Right renal pelvis (tissue), 4 donors: ENCODE measurements at places on chromosomes 16 and 17. TPM values are rescaled to one million over a fixed set of nuclear protein-coding genes. Genes with fewer than 3 reads are reported as not detected.

The NEUROD2 gene
- polyA plus RNA-seq = not detected

The C16orf95 gene
- 1.9 TPM for polyA plus RNA-seq

The CACNA1H gene
- 18.5 TPM for polyA plus RNA-seq

The ZNF750 gene
- polyA plus RNA-seq = 2.1 TPM

The PPP1R1B gene
- 13.8 TPM for polyA plus RNA-seq

The AATK gene
- 7.3 TPM for polyA plus RNA-seq

The ASIC2 gene
- 3.7 TPM for polyA plus RNA-seq

The SMTNL2 gene
- polyA plus RNA-seq = 55.0 TPM

GRCh38 chr17:17401271-17401781 is 75.5 kb upstream of the MED9 start:
- no peak for DNase-seq

GRCh38 chr17:45233423-45233924 is 11.8 kb downstream of the FMNL1 start:
- no peak for DNase-seq

- DNase-seq = no peak
Measured at GRCh38 chr16:55203570-55203969, 120.4 kb upstream of the IRX6 start.

GRCh38 chr16:58211245-58211644 is 13.3 kb upstream of the CSNK2A2 start:
- no peak for DNase-seq

- DNase-seq = no peak
Measured at GRCh38 chr17:27569257-27569722, 61.7 kb upstream of the LGALS9 start.

DNA sequence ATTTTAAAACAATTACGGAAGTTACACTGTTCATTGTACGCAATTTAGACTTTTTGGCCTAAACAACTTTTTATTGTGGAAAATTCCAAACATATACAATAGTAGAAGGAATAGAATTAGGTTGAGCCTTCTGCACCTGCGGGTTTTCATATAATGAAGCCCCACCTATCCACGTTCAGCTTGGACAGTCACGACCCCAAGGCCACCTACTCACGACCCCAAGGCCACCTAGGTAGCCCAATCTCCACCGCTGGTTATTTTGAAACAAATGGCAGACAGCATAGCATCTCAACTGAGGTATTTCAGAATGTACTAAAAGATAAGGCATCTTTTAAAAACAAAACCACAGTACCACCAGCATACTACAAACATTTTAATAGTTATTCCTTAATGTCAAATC is 631 bp downstream of the NLRC5 start:
- no peak for DNase-seq

GRCh38 chr17:3544365-3544764 is 13.2 kb downstream of the TRPV3 start:
- DNase-seq = no peak

- DNase-seq = no peak
Measured at GRCh38 chr17:77193653-77194052, 52.9 kb downstream of the SEC14L1 start.

DNA sequence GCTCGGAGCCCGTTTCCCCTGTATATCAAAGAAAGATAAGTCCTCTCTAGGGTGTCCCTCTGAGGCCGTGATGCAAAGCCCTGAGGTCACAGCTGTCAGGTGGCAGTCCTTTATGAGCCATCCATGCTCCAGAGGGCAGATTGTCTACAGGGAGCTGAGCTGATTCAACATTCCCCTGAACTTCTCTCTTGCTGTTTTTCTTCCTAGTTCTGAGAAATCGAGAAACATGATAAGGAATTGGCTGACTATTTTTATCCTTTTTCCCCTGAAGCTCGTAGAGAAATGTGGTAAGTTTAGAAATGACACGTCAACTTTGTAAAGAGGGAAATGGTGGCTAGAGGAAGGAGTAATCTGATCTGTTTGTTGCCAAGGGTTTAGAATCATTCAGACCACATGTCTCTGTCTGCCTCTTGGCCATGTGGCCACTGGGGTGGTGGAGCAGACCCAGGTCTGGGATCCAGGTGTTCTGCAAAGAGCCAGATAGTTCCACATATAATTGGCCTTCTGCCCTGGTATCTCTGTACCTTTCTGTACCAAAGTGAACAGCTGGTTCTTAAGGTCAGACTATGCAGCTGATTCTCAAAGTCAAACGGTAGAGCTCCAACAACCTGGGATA is 3.5 kb downstream of the CTNS start:
- DNase-seq = no peak

DNA sequence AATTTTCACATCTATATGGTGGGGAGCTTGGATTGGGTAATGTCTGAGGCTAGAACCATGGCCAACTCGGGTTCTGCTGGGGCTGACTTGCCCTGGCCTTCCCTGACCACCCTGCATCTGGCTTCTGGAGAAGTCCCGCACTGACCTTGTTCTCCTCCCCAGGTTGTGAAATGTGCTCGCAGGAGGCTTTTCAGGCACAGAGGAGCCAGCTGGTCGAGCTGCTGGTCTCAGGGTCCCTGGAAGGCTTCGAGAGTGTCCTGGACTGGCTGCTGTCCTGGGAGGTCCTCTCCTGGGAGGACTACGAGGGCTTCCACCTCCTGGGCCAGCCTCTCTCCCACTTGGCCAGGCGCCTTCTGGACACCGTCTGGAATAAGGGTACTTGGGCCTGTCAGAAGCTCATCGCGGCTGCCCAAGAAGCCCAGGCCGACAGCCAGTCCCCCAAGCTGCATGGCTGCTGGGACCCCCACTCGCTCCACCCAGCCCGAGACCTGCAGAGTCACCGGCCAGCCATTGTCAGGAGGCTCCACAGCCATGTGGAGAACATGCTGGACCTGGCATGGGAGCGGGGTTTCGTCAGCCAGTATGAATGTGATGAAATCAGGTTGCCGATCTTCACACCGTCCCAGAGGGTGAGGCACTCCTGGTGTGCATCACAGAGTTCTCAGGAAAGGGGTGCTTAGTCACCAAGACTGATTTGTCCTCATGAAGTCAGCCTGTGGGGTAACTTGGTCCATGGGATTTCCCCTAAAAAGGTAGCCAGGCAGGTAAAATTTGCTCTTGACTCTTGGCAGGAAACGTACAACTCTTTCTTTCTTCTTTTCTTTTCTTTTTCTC is 6.1 kb downstream of the NOD2 start:
- no peak for DNase-seq

GRCh38 chr16:48492133-48492532 is 106.9 kb upstream of the SIAH1 start:
- DNase-seq = no peak

- DNase-seq = no peak
Measured at GRCh38 chr17:50899005-50899460, 32.9 kb upstream of the TOB1 start.

- DNase-seq = no peak
Measured at GRCh38 chr17:64773836-64774761, 112.0 kb upstream of the SMURF2 start.

- DNase-seq = no peak
Measured at GRCh38 chr16:67165121-67166078, 855 bp downstream of the HSF4 start.

- DNase-seq = no peak
Measured at GRCh38 chr16:6969594-6969993, 363.1 kb upstream of the RBFOX1 start.

- DNase-seq = no peak
Measured at GRCh38 chr17:69144331-69145255, 2.9 kb upstream of the ABCA6 start.

DNA sequence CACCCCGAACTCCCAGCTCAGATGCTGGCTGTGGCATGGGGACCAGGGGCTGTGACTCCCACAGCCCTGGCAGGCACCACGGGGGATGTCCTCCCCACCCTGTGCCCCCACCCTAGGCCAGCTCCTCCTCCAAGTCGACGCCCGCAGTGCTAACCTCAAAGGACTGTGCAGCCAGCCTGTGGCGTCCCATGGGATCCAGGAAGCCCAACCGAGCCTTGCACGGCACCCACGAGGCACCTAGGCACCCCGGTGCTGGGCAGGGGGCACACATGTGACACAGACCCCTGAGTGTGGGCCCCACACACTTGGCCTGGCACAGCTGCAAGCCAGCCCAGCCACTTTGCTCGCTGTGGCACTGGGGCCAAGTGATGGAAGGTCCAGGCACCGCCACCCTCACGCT is 3.9 kb downstream of the GCGR start:
- DNase-seq = no peak

GRCh38 chr17:5545051-5545987 is 39.0 kb downstream of the NLRP1 start:
- DNase-seq = no peak

- DNase-seq = no peak
Measured at GRCh38 chr17:70987867-70988340, 818.6 kb downstream of the KCNJ2 start.

GRCh38 chr17:60387666-60388065 is 4.3 kb downstream of the USP32 start:
- DNase-seq = no peak

- no peak for DNase-seq
Measured at GRCh38 chr17:20966870-20967269, 75.9 kb downstream of the USP22 start.

DNA sequence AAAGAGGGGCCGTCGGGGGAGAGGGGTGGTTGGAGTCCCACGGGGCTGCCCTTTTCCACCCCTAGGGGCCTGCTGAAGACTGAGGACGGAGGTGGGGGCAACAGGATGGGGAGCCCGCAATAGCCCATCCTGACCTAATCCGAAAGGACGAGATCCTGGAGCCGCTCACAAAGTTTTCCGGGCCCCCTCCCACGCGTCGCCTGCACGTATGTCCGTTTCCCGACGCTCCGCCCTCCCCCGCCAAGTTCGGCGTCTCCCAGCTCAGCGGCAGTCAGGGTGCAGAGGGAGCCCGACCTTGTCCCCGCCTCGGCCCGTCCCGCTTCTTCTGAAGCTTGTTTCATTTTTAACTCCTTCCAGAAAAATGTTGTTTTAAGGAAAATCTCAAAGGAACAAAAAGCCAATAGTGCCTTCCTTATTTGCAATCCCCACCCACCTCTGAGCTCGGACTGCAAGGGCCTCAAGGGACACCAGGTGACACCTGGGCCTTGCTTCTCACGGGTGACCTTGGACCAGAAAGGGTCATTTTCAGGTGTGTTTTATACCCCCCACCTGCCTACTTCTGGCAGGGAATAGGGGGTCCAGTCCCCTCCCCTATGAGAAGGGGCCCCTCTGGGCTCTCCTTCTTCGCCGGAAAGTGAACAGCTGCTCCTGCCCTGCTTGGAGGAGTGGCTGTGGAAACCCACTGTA is 3.4 kb upstream of the ZNF423 start:
- DNase-seq = no peak

DNA sequence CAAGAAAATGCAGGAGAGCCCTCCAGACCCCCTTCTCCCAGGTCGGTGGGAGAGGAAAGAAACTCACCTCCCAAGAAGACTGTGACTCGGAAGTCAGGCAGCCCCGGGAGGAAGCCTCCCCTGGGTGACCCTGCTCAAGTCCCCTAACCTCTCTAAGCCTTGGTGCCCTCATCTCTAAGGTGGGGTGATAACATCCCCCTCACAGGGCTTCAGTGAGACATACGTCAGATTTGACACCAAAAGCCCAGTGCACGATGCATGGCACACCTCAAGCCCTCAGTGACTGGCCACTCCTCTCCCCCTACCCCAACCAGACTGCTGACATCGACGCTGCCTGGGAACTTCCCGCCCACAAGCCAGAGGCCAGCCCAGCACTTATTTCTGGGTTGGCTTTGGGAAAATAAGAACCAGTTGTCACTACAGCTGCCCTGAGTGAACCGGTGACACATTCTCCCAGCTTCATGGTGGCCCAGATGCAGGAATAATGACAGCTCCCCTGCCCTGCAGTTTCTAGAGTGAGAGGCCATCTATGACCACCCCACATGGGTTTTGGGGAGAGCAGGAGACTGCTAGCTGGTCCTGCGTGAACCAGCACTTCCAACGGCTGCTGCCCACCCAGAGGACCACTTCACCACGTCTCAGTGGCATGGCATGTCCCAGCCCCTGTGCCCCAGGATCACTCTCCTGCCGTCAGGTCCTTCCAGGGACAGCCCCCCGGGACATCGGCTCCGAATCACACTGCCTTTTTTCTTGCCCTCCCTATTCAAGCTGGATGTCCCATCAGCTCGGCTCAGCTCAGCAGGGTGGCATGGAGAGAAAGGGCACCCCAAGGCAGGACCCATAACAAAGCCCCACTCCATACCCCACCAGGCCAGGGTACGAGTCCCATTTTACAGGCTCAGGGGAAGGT is 9.5 kb downstream of the KNOP1 start:
- no peak for DNase-seq
